NCI-H460 (cell line): ENCODE measurements at places on chromosomes 3 and 15. TPM values are rescaled to one million over a fixed set of nuclear protein-coding genes. Genes with fewer than 3 reads are reported as not detected.
A peak's percentile ranks its signal among the peaks of the same experiment; 100 is the strongest.

- no peak for DNase-seq
Measured at GRCh38 chr3:166248784-166249183, 411.6 kb upstream of the BCHE start.

- no peak for DNase-seq
Measured at GRCh38 chr3:66076861-66077470, 38.2 kb upstream of the MAGI1 start.

DNA sequence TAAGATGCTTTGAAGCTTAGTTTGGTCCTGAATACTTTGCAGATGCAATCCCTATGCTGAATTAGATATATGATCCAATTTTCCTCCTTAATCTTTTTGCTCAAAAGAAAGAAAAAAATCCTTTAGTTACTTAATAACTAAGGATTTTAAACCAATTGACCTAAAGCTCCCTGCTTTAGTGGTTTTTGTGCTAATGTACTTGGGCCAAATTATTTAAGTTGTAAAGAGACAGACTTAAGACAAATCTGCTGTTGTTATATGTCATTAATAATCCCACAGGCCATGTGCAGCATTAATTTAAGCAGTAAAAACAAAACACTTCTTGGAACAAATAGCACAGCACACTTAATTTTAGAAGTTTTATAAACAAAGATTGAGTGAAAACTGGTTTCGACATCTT lies 776.1 kb upstream of the SEMA6D start:
- DNase-seq, result no peak

GRCh38 chr3:193816656-193817311 lies 223.8 kb downstream of the OPA1 start:
- DNase-seq, result no peak

DNA sequence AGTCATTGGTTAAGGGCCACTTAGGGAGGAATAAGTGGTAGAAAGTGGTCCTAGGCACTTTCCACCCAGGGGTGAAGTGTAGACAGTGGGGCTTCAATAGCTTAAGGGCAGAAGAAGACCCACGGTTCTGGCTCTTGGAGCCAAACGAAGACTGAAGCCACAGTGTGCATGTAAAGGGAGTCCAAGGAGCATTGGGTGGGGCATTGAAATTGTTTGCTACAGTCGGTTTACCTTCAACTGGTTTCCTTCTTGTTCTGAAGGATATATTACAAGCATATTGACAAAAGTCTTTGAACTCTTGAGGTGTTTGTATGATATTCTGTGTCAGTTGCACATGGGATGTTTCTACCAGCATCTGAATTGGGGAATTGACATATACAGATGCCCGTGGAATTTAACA lies 166.5 kb upstream of the CTDSPL start:
- DNase-seq, result no peak

DNA sequence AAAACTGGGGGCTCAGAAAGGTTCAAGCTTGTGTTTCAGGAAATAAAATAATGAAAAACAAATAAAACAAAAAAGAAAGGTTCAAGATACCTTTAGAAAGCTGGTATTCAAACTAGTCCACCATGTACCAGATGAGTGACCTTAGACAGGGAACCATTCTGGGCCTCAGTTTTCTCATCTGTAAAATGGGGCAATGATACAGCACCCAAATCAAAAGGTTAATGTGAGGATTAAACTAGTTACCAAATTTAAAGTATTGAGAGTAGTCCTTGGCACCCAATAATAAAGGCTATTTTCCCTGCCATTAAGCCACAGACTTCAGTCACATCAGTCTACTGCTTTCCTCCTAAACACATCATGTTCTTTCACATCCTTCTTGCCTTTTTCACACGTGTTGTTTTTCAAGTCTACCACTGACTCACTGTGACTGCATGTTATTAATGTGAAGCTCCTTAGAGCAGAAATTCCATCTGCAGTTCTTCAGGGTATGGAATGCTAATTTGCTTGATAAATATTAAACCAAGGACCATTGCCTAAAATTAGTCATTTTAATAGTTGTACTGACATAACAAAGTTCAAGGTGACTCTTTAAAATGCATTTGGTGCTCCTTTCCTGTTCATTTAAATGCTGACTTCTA lies 19.9 kb downstream of the TAMM41 start:
- no peak for DNase-seq

DNA sequence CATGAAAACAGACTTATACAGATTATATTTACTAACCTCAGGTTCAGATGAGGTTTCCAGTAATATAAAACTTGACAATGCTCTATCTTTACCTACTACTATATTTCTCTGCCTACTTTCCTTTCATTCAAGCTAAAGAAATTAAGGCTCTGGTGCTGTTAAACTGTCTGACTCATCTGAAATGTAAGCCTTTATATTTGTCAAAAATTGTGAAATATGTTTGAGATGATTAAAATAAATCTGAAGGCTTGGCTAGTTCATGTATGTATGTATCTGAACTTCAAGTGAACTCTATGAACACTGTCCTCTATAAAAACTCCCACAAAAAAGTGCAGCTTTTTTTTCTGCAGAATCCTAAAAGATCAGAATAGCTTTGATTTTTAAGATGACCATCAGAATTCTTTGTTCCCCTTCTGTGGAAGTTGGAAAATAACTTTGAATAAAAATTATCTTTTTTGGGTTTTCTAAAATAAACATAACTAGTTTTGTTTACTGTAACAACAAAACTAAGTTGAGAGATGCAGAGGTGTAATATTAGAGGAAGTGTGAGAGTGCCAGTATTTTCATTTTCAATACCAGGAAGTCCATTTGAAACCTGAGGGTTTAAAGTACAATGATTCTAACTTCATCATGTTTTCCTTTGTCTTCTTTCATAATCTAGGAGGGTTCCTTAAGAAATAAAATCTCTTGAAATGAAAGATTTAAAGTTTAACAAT lies 42.2 kb downstream of the ILDR1 start:
- DNase-seq, result no peak

DNA sequence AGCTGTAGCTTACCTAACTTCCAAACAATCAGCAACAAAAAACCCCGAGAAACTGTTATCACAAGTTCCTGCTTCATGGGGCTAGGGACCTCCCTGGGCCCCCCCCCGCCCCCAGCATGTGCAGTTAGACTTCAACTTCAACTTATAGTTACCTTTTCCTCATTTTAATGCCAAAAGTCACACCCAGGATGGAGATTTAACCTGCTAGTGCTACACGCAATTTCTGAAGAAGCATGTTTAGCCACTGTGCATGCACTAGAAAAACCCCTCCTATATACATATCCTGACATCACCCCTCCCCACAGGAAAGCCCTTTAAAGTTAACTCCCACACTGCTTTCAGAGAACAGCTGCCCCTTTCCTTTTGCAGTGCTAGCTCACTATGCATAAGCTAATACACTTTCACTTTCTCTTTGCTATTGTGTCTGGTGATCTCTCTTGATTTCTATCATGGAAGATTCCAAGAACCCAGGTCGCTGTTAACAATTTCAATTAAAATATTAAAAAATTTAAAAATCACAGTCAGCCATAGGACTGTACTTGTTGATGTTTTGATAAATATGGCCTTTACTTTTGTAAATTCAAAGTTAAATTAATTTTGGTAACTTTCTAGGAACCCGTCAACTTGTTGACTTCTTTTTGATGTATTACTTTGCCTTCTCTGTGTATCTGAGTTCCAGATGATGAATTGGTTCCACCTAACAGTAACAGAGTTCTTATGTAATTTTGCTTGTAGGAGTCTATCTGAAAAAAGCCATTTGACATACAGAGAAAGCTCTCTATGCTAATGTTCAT lies 75.2 kb upstream of the ACAD9 start:
- DNase-seq, result no peak

- no peak for DNase-seq
Measured at GRCh38 chr15:39720621-39721611, 61.7 kb downstream of the FSIP1 start.

- DNase-seq, result no peak
Measured at GRCh38 chr3:188798556-188799145, 373.1 kb upstream of the TPRG1 start.

GRCh38 chr3:52442409-52443267 lies 2.3 kb downstream of the SEMA3G start:
- DNase-seq, result no peak

GRCh38 chr3:34268032-34268709 lies 469.7 kb downstream of the PDCD6IP start:
- DNase-seq, result no peak

- DNase-seq, result no peak
Measured at GRCh38 chr15:44261007-44261706, 27.4 kb upstream of the GOLM2 start.

DNA sequence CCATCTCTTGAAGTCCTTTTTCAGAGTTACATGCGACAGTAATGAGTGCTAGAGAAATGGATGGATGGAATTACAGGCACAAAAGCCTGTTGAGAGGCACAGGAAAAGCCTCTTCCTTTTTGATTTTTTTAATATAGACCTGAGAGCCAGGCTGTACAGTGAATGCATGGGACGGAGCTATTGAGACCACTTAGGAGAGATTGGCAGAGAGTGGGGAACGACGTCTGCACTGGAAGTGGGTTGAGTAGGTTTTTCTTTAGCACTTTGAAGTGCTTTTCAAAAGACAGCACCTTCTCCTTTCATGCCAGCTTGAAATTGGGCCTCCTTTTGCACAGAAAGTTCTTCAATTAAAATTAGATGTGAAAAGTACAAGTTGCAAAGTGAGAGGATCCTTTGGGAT lies 37.0 kb downstream of the GLDN start:
- DNase-seq, result no peak

GRCh38 chr15:89002281-89002761 lies 85.9 kb upstream of the ABHD2 start:
- no peak for DNase-seq

DNA sequence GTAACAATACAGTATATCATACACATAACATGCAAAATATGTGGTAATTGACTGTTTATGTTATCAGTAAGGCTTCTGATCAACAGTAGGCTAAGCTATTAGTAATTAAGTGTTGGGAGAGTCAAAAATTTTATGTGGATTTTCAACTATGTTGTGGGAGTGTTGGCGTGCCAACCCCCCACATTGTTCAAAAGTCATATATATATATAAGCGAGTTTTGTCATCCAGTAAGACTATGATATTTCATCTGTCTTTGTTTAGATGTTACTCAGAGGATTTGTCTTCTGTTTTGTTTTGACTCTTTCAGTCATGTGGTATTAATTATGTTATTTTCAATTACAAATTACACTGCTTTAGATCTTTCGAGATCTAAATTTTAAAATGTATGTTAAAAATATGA lies 51.0 kb upstream of the RAP2B start:
- DNase-seq, result no peak

GRCh38 chr3:46999516-47000197 lies 20.2 kb downstream of the NBEAL2 start:
- no peak for DNase-seq

- no peak for DNase-seq
Measured at GRCh38 chr3:133486658-133487057, 86.8 kb downstream of the BFSP2 start.

DNA sequence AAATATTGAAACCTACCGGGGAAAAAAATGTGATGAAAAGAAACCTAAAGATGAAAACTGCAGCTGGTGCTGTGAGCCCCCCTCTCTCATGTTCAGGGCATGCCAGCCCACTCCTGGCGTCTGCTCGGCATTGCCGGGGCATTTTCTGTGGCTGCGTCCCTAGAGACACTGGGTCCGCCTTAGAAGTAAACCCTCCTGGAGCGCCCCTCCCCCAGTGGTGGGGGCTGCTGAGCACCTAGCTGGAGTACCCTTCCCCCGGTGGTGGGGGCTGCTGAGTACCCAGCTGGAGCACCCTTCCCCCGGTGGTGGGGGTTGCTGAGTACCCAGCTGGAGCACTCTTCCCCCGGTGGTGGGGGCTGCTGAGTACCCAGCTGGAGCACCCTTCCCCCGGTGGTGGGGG lies 24.5 kb upstream of the GABRA5 start:
- no peak for DNase-seq

- DNase-seq, result peak; percentile 40
Measured at GRCh38 chr15:33086500-33087121, 107.9 kb downstream of the FMN1 start.

- no peak for DNase-seq
Measured at GRCh38 chr3:42705962-42706585, 3.5 kb upstream of the HHATL start.

- peak; percentile 8 for DNase-seq
Measured at GRCh38 chr3:155791190-155791589, 14.9 kb downstream of the C3orf33 start.

DNA sequence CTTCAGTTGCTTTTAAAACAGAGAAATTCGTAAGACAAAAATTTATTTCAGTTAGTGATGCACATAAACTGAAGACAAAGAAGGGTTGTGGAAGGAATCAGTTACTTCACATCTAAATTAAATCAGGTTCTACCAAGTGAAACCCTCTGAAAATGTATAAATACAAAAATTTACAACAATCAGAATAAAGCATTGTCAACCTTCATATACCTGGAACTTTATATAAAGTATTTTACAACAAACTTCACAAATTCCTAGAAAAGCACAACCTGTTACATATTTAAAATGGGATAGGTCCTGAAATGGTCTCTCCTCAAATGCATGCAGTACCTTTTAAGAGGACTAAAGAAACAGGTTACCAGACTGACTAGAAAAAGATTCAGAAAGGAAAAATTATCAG lies 26.9 kb downstream of the ATOSA start:
- no peak for DNase-seq

- DNase-seq, result no peak
Measured at GRCh38 chr3:17670749-17671148, 71.7 kb downstream of the TBC1D5 start.

DNA sequence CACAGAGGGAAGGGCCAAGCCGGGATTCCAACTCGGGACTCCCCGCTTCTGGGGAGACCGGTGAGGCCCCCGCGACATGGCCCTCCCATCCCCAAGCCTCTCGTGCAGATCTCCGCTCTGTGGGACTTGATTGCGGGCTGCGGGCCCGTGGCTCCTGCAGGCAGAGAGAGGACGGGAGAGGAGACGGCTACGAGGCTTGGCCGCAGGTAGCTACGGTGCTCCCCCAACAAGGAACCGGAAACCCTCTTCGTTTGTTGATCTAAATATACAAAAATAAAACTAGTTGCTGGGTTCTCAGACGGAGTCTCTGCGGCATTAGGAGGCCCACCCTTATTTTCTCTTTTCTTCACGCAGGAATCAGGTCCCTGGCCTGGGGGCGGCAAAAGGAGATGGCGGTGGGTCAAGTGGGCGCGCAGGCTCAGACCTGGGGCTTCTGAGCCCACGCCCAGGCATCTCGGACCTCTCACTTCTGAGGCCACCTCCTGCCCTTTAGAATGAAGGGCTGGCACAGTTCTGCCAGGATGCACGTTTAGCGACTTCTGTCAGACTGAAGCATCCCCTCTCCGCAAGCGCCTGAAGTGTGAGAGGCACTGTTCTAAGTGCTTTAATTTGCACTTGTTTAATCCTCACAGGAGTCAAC lies 10.9 kb downstream of the GNB5 start:
- no peak for DNase-seq

Gene CFAP92
- total RNA-seq, result 0.42 TPM in 1 of 2 replicates, not detected in the other

Gene LSAMP
- total RNA-seq, result 11.0 and 11.5 TPM in 2 replicates

Gene POU1F1
- total RNA-seq, result not detected in 2 replicates

Gene RETNLB
- total RNA-seq, result not detected in 2 replicates

Gene WNT5A
- 12.0 and 12.7 TPM in 2 replicates for total RNA-seq

Gene TRH
- not detected in 2 replicates for total RNA-seq

Gene SUSD5
- 1.7 and 2.0 TPM in 2 replicates for total RNA-seq

Gene CCRL2
- total RNA-seq, result not detected in 2 replicates

Gene ISG20
- 253 and 263 TPM in 2 replicates for total RNA-seq

Gene ZNF80
- total RNA-seq, result not detected in 2 replicates
